Hematopoietic multipotent progenitor cell treated with erythropoietin and hydrocortisone succinate and interleukin-3 and kit ligand, for 17 days (in vitro differentiated cells): ENCODE measurements at places on chromosomes 16 and 17.

GRCh38 chr16:55876854-55877253 lies 1.7 kb upstream of the CES5A start:
- DNase-seq, result no peak

DNA sequence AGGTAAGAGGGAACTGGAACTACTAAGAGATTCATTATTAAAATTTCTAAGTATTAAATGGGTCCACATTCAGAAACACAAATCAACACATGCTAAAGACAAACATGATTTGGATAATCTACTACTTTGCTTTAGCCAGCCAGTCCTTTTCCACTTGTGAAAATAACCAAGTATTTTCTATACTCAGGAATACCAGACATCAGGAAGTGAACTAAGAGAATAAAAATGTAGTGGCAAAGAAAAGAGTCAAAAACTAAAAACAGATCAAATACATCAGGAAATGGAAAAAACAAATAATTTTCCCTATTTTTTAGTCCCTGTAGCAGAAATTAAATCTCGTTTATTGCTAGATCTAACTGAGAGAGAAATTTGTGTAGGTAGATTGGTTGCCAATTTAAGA lies 78.0 kb downstream of the MYO1D start:
- DNase-seq, result no peak

- DNase-seq, result no peak
Observed at GRCh38 chr16:70701036-70701435, 15.2 kb upstream of the MTSS2 start.

- no peak for DNase-seq
Observed at GRCh38 chr17:44236444-44236991, 17.0 kb upstream of the UBTF start.

DNA sequence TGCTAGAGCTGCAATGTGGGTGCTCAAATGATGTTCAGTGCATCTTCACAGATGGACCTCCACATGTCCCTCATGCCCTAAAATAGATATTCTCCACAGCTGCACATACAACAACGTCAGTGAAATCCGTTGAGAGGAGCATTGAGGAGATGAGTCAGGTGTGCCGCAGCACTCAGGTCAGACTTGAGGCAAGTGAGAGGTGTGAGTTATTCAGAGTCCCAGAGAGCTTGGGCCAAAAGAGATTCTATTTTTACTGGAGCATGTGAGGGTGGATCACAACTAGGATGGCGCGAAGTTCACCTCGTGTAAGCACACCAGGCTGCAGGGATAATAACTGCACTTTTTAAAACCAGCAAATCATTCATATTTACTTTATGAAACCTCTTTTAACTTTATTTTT lies 645.3 kb downstream of the MAF start:
- no peak for DNase-seq
